ENCODE measurements at places on chromosomes 13 and 19.

DNA sequence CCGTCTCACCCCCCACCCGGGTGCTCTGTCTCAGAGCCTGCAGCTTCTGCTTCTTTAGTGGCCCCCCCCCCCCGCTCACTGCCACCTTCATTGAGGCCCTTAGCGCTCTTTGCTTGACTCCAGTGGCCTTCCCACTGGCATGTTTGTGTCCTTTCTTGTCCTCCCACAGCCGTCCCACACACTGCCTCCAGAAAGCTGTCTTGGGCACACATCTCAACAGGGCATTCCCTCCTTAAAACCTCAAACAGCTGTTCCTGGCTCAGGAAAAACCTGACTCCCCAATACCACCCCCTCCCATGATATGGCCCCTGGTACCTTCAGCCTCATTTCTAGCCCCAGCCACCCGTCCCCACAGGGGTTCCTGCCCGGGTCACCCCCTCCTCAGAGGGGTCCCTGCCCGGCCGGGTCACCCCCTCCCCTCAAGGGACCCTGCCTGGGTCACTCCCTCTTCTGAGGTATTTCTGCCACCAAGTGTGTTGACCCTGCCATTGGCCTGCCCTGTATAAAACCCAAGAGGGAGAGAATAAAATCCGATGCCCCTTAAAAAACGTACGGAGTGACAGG is 8.9 kb downstream of the B3GLCT start:
- DNase-seq = no peak

- no peak for DNase-seq
These were observed 70.0 kb downstream of the INSR start for GRCh38 chr19:7224209-7224686.

DNA sequence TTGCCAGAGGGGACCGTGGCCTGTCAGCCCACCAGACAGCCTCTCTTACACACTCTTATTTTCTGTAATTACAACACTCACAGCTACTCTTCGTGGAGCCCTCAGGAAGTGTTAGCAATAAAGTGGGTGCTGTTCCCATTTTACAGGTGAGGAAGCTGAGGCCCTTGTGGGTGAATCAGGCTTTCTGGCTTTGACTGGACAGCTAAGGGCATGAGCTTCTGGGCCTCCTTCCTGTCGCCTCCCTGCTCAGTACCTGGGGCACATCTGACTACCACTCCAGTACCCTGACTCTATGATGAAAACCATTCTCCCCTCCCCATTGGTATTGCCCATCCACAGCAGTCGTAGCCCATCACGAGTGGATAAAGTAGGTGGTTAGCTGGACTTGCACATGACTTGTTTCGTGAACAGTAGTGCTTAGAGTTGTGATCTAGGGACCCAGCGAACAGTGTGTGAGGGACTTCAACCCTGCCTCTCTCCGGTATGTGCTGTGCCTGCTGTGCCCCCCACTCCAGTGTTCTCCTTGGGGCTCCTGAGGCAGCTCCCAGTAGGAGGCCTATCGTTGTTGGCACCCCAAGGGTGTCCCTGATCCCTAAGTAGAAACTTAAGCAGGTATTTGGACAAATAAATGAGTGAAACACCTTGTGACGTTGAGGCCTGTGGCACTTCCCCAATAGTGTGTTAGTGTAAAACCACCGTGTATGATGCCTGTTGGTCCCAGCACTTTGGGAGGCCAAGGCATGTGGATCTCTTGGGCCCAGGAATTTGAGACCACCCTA is 38.6 kb downstream of the GATAD2A start:
- no peak for DNase-seq

GRCh38 chr13:36453516-36453915 is 21.2 kb downstream of the CCNA1 start:
- DNase-seq = no peak

- DNase-seq = no peak
These were observed 17.4 kb upstream of the C13orf46 start for GRCh38 chr13:113991191-113991669.

DNA sequence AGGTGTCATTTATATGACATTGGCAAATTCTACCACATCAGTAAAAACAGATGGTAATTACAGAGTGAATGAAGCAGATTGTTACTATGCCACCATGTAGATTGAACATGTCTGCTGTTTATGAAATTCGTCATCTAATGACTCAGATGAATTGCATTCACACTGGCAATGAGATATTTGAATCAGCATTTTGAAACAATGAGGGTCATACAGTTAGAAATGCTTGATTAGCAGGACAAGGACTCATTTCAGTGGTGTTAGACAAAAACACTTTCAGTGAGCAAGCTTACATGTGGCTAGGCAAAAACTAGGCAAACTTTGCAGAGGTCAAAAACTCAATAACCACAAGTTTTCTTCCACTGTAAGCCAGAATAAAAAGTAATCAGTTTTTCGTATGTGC is 1165.0 kb downstream of the SLITRK1 start:
- no peak for DNase-seq
